GM23248 (cell line): ENCODE measurements at places on chromosomes 16 and 17. TPM values are rescaled to one million over a fixed set of nuclear protein-coding genes. Genes with fewer than 3 reads are reported as not detected.

The CCDC144A gene
- 0.03 and 0.24 TPM in 2 replicates for polyA plus RNA-seq

The NR1D1 gene
- 4.6 and 5.4 TPM in 2 replicates for polyA plus RNA-seq

The XPO6 gene
- 42.9 and 50.7 TPM in 2 replicates for polyA plus RNA-seq

The ABCC11 gene
- 0.23 and 0.29 TPM in 2 replicates for polyA plus RNA-seq

The CLEC18C gene
- polyA plus RNA-seq: not detected in 2 replicates

The NUPR1 gene
- polyA plus RNA-seq: 321 and 334 TPM in 2 replicates

The RCVRN gene
- polyA plus RNA-seq: not detected in 2 replicates

The NXPH3 gene
- polyA plus RNA-seq: 0.30 TPM in 2 replicates

The CD300A gene
- polyA plus RNA-seq: not detected in 2 replicates

The CNTNAP1 gene
- polyA plus RNA-seq: 3.2 and 3.6 TPM in 2 replicates

The KCNJ16 gene
- polyA plus RNA-seq: not detected in 2 replicates

The C17orf50 gene
- polyA plus RNA-seq: not detected in 2 replicates

The NGFR gene
- 0.60 and 0.81 TPM in 2 replicates for polyA plus RNA-seq
